ENCODE measurements at places on chromosomes 2 and 18.

DNA sequence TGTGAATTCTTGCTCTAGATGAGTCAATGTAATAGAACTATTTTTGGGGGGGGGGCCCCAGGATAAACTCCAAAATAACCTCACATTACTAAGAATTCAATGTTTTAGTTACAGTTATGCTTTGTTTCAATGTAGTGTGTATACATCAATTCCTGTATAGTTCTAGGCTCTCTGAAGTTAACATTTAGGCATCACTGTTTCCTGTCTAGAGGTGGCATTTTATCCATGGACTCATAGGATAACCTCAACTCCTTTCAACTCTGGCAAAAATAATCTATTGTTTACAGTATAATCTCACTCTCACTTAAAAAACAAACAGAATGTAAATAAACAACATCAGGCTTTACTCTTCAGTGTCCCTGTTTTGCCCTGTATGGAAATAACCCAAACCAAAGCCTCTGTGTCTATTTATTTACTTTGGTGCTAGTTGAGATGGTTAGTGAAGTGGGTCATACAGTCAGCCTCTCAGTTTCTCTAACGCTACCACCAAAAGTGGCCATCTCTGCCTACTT is 79.3 kb upstream of the MMADHC start:
- DNase-seq, result no peak

DNA sequence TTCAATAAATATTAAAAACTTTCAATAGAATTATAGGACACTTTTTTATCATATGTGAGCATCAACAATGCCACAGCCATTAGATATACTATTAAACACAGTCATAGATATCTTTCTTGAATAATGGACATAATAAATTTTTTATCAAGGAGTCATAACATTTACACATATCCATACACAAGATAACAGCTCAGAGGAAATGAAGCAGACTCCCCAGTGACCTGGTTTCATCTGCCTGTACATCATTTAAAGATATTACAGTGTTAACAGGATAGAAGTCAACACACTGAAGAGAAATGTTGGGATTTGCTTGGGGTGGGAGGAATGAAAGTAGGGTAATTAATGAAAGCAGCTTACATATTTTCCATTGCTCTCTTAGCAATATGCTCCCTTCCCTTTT is 5.1 kb downstream of the SCG2 start:
- DNase-seq, result no peak

DNA sequence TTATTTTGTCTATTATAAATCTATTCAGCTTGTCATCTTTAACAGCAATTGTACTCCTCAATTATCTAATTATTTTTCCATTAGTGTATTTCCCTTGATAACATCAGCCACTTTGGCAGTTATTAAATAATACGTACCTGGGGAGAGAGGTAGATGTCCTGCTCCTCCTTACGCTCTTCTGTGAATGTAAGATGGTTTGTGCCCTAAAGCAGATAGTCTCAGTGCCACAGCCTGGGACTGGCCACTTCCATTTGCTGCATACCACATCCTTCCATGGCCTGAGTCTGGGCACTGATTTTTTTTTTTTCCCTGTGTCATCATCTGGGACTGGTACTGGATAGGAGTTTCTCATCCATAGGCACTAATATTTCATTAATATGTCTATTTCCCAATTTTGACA is 632.4 kb upstream of the LRRTM4 start:
- no peak for DNase-seq

- no peak for DNase-seq
Measured at GRCh38 chr2:181152226-181152625, 171.8 kb downstream of the UBE2E3 start.

DNA sequence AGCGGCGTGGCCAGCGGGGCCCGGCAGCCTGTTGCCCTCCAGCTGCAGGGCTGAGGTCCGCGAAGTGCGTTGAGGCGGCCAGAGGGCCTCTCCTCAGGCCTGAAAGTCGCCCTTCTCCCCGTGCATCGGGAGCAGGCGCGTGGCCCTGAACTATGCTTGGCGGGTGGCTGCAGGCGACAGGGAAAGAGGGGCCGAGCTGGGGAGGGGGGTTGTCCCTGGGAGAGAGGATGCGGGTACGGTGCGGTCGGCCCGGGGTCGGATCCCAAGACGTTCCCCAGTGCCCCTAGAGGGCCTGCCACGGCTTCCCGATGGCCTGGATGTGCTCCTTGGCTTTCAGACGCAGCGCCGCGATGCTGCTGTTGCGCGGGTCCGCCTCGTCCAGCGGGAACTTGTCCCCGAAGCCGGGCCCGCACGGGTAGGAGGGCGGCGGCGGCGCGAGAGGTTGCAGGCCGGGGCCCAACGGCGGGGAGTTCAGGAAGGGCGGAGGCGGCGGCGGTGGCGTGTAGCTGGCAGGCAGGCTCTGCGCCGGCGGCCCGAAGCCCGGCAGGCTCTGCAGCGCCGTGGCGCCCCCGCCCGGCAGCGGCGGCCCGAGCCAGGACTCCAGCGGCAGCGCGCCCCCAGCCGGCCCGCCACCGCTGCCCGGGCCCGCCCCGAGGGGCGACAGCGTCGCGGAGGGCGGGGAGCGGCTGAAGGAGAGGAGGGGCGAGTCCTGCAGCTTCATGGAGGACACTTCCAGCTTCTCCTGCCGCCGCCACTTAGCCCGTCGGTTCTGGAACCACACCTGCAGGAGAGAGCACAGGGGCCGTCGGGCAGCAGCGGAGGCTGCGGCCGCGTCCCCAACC is 4.3 kb downstream of the RAX start:
- DNase-seq, result no peak

DNA sequence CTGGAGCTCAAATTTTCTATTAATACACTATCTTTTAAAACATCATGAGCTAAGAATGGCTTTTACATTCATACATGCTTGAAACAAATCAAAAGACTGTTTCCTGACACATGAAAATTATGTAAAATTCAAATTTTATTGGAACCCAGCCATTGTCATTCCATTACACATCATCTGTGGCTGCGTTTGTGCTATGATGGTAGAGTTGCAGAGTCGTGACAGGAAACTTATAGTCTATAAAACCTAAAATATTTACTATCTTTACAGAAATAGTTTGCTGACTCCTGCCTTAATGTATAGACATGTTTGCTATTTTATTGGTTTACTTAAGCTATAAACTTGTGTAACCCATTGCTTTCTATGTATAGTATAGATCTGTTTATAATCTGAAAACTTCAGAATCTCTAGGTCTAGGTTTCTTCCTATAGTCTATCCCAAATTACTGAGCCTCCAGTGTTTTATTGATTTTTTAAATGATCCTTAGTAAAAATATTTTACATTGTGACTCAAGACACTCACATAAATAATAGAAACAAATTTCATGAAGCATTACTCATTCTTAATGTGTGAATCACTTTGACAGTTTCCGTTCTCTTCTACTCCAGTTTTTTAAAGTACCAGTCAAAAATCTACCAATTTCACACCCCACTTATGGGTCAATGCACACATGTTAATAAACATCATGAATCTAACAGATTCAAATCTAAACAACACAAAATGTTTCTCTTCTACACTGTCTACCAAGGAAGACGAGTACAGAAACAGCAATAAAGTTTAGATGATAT is 26.4 kb upstream of the MRPL19 start:
- no peak for DNase-seq
